ENCODE measurements at places on chromosomes 12 and 14.

GRCh38 chr14:105378873-105379685, 19.3 kb upstream of the TEX22 start:
- no peak for DNase-seq

DNA sequence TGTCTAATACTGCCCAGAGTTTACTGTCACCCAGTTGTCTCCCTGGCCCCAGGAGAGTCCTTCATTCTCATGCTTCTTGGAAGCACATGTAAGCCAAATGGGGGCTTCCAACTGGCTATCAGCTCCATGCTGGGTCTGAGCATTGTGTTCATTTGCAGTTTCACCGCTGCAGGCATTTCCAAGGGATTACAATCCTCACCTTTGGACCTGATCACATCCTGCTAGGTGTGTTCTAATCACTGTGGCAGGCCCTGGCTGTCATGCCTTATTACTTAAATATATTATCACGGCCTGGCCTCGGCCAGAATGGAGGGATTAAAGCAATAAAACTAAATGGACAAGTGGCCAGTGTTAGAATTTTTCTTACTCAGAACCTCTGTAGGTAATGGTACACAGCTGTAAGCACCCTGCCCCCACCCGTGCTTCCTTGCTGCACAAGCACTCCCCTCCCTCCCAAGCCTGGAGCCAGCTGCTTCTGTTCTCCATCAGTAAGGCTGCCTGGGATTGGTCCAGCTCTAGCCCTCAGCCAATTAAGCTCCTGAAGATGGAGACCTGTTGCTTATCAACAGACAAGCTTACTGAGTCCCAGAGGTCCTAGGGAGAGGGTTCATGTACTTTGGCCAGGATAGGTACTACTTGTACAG, 175.9 kb upstream of the RBM19 start:
- DNase-seq: no peak

DNA sequence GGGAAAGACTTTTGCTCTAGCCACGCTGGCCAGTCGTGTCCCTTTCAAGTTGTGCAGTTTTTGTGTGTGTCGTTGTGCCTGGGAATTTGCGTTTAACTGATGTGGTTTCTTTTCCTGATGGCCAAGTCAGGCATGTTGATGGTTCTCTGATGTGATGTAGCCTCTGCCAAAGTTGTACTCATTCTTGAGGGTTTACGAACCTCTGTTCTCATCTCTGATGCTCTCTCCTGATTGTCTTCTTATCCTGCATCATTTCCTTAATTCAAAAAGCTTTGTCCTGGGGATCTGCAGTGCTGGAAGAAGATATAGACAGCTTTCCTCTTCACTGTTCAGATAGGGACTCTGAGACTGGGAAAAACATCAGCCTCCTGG, 25.4 kb downstream of the CD9 start:
- DNase-seq: no peak

DNA sequence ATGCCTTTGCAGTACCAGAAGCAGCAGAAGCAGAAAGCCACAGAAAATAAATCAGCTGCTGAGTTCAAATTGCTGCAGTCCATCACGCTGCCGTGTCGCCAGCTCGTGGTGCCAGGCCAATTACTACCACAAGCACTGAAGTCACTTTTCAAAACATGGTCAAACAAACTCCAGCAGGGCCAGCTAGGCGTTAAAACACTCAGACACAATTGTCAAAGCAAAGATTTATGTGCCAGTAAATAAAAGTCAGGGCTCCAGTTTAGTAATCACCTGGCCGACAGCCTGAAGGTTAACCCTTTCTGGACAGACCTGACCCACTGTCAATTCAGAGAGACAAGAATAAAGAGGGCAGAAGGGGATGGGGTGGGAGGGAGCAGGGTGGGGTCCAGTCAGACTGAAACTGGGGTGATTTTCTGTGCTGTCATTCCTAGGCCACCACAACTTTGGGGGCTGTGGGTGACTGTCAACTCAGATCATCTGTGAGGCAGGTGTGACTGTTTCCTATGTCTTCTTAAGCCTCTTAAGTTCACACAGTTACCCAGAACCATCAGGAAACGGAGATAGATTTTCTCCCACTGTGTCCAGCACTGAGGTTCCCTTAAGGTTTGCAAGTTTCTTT, 109.8 kb upstream of the FUT8 start:
- DNase-seq: no peak

- no peak for DNase-seq
Observed at GRCh38 chr14:105646175-105646574, 119.8 kb downstream of the TMEM121 start.

DNA sequence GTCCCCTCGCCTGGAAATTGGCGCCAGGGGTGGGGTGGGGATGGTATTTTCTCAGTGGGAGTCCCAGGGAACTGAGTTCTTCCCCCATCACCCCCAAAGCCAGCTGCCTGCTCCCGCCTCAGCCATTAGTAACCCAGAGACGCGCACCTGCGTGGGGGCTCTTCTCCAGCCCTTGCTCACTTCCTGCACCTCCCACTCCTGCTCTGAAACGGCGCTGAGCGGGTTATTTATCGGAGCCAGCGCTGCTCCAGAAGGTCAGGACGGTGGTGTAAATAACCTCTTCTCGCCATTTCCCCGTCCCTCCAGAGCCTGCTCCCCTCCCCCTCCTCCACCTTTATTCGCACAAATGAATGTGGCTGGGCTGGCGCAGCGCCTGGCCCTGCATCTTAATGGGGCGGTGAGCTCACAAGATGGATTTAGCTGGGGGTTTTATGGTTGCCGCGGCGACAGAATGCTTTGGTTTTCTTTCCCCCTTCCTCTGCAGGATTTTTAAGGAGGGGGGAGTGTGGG, 12.2 kb downstream of the GPR84 start:
- no peak for DNase-seq

DNA sequence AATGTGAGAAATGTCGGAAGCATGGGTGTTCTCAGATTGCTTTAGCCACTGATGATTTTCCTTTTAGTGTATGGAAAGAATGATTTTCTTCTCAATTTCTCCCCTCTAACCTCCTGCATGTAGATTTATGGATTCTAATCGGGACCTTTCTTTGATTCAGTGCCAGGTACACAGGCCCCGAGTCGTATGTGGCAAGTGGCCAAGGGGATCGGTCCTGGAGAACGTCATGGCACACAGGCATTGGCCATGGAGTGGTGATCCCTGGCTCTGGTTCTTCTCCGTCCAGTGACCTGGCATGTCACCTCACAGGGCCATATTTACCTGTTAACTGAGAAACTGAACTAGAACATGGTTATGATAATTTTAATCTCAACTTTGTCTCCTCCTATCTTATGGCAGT, 58.1 kb downstream of the ETV6 start:
- DNase-seq: no peak

DNA sequence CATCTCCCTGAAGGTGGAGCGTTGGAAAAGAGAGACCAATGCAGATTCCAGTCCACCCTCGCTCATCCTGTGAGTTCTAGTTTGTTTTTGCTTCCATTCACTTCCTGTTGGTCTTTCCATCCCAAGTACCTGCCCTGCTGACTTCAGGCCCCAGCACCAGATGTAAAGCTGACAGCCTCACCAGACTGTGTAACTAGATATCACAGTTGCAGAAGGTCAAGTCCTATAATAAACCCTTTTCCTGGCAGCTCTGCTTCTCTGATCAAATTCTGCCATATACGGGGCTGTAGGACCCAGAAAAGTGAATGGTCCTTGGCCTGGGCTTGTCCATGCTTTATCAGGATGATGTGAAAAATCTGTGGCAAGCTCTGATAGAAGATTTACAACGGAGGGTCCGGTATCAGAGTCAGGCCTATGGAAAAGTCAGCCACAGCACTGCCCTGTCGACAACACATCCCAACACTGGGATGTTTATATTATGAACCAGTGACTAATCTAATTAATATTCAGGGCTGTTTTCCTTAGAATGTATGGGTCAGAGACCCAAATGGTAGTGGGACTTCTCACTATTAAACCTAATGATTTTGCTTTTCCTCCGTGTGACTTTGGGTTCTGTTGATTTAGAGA, 42.1 kb downstream of the CCDC175 start:
- DNase-seq: no peak

- no peak for DNase-seq
Observed at GRCh38 chr14:92751819-92752218, 3.4 kb upstream of the LGMN start.

DNA sequence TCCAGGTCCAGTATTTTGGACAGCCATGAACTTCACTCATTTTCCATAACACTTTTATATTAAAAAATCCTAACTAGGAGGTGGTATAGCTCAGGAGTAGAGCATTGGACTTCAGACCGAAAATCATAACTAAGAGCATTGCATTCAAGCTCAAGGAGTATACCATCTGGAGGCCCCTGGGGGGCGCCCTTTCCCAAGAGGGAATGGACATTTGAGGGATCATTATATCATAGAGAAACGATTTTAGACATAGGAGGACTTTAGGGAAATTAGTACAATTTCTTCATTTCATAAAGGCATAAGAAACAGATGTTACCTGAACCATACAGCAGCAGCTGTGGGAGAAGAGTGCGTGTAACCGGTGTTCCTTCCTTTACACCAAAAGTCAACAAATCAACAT, 5.2 kb upstream of the ATG14 start:
- no peak for DNase-seq

GRCh38 chr14:84250893-84251292, 1279.1 kb upstream of the FLRT2 start:
- no peak for DNase-seq

DNA sequence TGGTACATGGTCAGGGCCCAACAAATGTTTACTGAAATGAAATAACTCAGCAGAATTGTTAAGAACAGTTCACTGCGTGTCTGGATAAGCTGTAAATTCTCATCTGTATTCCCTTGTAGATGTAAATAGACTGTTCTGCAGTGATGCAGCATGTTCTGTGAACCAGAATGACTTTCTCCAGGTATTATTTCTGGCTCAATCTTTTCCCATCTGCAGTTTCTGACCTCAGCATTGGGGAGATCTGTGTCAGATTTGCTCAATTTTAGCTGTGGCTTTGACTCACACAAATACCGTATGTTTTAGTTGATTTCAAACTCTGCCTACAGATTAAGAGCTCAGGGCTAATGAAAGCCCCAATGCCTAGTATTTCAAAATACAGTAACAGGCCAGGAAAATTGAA, 49.2 kb upstream of the DICER1 start:
- no peak for DNase-seq

DNA sequence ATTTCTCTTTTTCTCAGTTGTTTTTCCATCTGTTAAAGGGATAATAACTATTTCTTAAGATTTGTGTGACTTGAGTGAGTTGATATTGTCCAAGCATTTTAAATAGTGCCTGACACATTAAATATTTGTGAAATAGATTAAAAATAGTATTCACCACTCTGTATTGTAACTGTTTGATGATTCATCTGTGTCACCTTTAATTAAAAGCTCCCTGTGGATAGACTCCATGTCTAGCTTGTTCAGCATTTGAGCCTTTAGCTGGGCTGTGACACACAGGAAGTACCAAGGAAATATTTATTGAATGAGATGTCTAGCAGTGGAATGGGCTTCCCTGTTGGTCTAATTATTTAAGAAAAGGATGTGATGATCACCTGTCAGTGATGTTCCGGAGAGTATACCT, 1.8 kb upstream of the GLIPR1L2 start:
- no peak for DNase-seq

GRCh38 chr12:78885466-78885865, 20.9 kb downstream of the SYT1 start:
- DNase-seq: no peak

DNA sequence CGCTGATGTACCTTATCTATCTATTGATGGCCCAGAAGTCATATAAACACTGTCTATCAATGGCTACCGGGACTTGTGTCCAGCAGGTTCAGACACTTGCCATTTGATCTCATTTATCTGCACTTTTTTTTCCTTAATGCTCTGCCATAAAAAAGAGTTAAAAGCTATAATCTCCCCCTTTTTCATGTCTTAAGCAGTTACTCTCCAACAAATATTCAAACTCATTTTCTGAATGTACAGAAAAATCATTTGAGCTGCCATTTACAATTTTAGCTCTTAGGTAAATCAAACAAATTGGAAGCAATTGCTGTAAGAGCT, 101.4 kb downstream of the SLC8A3 start:
- DNase-seq: no peak
